Foreskin keratinocyte (primary cell): ENCODE measurements at places on chromosomes 13 and 19. TPM values are rescaled to one million over a fixed set of nuclear protein-coding genes. Genes with fewer than 3 reads are reported as not detected.

Gene LIM2
- not detected in 2 replicates for polyA plus RNA-seq

Gene CYP4F2
- 0.02 TPM in 1 of 2 replicates, not detected in the other for polyA plus RNA-seq

Gene TYROBP
- polyA plus RNA-seq, result not detected in 2 replicates

Gene PSG1
- polyA plus RNA-seq, result not detected in 2 replicates

Gene KIR2DL1
- not detected in 2 replicates for polyA plus RNA-seq

Gene ZGLP1
- 3.4 and 3.6 TPM in 2 replicates for polyA plus RNA-seq

Gene SOX1
- not detected in 2 replicates for polyA plus RNA-seq

Gene CPT1C
- 2.7 and 5.9 TPM in 2 replicates for polyA plus RNA-seq

Gene F2RL3
- not detected in 2 replicates for polyA plus RNA-seq

Gene IQCN
- polyA plus RNA-seq, result not detected in 2 replicates
